ENCODE measurements at places on chromosomes 13 and 19.

DNA sequence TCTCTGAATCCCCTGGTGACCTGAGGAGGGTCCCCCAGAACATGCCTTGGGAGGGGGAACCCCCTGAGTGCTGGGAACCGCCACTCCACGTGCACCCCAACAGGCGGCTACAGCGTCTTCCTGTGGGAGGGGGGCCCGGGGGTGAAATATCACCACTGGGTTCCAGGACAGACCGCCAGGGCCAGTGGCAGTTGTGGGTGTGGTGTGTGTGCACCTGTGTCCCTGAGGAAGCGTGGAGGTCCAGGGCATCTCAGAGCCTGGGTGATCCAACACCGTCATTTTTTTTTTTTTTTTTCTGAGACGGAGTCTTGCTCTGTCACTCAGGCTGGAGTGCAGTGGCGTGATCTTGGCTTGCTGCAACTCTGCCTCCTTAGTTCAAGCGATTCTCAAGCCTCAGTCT lies 4.2 kb downstream of the ADGRE5 start:
- DNase-seq = no peak

DNA sequence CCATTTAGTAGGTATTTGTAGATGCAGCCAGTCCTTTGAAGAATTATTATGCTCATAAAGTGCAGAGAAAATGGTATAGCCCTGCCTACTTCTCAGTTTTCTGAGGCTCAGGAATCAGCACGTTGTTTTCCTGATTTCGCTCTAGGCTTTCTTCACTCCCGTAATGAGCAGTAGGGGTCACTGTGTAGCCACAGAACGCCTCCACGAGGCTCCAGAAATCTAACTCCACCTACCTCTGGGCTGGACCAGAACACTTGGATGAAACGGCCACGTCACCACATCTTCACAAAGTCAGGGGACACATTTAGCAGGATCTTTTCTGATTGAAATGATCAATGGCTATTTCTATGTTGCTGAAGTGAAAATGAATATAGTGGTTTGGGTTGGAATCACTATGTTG lies 49.8 kb upstream of the GTF3A start:
- no peak for DNase-seq

DNA sequence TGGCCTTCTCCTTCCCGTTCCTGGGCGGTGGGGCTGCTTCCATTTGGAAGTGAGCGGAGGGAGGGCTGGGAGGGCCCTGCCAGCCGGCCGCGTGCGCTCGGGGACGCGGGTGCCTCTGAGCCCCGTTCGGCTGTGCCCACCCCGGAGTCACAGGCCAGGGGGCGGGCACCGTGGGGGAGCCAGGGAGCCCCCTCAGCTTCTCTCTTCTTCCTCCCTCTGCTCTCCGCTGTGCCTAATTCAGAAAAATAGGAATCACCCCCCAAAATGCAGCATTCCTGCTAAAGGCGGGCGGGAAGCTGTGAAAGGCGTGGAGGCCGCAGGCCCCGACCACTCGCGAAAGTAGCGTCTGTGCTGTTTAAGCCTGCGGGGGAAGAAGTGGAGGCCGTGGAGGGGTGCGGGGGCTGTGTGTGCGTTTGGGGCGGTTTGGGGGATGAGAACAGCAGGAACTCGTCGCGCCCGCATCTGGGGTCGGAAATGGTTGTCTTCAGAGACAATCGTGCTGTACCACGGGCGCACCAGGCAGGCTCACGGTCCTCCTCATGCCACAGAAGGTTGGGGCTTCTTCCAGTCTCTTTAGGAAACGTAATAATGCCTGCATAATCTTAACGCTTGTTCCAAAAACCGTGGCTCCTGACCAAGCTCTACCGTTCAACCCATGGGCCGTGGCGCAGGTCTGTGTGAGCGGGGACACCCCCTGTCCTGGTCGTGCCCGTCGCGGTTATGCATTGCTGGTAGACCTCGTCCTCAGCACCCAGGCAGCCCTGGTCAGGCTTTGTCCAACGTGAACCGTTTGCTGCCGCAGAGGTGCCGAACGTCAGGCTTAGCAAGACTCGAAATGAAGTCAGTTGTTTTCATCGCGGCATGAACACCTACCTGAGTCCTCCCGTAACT lies 110.4 kb upstream of the SOX1 start:
- DNase-seq = no peak

DNA sequence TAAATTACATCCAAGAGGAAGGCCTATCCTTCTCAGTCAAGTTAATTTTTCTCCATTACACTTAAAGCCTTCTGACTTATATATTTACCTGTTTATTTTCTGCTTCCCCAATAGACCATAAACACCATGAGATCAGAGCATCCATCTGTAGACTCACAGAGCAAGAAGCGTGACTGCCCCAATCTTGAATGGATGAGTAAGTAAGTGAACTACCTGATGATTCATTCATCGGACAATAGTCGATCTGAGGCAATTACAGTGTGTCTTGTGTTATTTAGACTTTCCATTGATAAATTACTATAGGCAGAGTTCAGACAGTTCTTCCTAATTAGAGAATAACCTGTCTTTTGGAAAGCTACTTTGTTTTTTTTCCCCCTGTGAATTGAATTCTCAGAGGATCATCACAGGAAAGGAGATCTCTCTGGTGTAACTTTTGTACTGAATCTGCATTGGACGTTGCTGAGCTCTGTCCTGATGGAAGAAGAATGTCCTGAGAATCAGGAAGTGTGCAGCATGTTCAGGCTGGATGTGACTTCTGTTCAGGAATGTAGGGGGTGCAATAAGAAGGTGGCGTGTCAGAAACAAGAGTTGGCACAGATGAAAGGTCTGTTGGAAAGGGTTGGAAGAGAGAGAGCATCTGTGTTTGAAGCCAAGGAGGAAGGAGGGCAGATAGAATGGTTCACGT lies 367.0 kb downstream of the NALCN start:
- DNase-seq = no peak

DNA sequence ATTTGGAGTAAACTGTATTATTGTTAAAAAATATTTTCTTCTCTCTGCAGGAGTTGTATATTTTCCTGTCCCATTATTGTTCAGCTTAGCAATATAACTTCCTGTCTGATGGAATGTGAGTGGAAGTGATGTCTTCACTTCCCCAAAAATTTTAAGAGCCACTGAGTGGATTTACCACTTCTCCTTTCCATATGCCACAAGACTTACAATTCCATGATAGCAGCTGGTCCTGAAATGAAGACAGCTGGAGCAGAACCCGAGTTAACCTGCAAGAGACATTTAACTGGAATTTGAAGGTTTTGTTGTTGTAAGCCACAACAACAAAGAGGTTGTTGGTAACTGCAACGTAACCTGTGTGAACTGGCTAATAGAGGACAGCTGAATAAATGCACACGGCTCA lies 23.4 kb upstream of the TBC1D4 start:
- DNase-seq = no peak

- DNase-seq = no peak
These were observed 113.2 kb downstream of the ESD start for GRCh38 chr13:46683676-46684260.

- no peak for DNase-seq
These were observed 52.0 kb downstream of the SLC7A1 start for GRCh38 chr13:29543230-29544215.

- no peak for DNase-seq
These were observed 13.0 kb upstream of the LCP1 start for GRCh38 chr13:46195016-46195415.

DNA sequence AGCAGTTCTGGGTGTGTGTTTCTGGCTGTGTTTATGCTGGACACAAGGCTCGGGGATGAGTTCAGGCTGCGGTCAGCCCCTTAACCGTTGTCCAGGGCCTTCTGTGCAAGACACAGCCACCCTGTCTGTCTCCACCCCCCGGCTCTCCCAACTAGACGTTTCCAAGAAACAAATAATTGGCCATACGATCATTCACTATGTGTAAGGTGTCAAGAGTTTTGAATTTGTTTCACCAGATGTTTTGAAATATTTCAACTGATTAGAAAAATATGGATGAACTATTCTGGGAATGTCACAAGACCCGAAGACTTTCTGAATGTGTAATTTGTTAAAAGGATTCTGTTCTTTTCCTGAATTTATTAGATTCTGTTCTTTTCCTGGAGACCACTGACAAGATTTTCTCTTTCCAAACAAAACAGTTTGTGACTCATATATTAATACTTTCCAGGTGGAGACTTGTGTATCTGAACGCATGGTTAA lies 318.2 kb downstream of the MYO16 start:
- DNase-seq = no peak

GRCh38 chr13:94640721-94641120 lies 39.1 kb downstream of the GPR180 start:
- no peak for DNase-seq

DNA sequence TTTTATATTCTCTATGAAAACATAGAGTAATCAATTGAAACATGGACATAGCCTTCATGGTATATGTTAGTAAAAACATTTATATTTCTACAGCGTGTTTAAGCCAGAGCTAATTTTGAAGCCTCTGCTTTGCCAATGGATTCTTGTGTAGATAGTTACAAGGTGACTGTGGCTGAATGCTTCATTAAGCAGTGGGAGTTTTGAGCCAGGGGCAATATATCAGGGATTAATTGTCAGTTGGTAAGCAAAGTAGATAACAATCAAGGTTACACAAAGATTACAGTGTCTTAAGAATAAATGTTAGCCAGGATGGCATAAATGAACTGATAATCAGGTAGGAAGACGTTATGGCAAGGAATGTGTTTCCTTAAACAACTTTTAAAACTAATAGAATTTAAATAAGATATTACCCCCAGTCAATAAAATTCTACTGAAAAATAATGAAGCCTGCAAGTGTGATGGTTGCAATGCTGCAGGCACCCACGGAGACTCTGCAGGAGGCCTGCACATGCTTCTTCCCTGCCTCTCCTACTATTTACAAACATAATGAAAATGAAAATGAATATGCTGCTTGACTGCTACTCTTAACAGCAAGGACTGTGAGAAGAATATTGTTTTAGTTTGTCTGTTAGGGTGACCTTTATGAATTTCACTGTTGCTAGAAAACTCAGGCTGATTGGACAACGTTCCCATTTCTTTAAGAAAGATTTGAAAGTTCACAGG lies 588.5 kb downstream of the GPC5 start:
- DNase-seq = no peak

GRCh38 chr19:7926727-7927604 lies 1.0 kb upstream of the CTXN1 start:
- peak; percentile 70 for DNase-seq

GRCh38 chr13:101982903-101983302 lies 418.9 kb downstream of the FGF14 start:
- no peak for DNase-seq

DNA sequence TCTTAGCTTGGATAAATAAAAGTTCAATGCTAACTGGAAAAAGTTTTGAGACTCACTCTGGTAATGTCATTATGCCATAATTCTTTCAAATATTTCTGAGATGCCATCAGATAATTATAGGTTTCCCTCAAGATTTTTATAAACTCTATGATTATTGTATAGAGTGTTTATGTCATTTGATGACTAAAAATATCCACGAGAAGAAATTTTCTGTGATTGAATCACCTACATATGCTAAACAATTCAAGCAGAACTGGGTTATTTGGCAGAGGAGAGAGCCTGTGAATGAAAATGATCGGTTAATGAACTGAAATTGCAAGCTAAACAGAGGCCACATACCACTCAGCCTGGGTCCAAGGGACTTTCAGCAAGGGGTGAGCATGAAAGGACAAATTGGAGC lies 92.6 kb upstream of the TSC22D1 start:
- no peak for DNase-seq
